ENCODE measurements at places on chromosomes 5 and 9. TPM values are rescaled to one million over a fixed set of nuclear protein-coding genes. Genes with fewer than 3 reads are reported as not detected.

DNA sequence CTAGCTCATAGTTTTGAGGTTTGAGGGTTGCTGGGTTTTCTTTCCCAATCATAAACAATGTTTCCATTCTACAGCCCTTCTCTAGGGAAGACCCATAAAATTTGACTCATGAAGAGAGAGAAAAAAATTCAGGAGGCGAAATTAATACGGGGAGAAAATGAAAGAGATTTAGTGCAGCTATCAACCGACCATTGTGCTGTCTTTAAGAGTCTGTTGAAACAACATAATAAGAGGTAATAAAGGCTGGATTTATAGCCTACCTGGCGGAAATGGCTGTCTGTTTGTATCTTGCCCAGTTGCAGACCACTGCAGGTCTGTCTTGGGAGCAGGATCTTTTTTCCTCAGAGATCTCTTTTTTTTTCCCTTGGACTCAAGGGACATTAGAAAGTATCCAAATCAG lies 66.9 kb downstream of the TLR4 start:
- no peaks in the 10 kb centered on the region for H3K4me1 ChIP-seq
- no peak for DNase-seq
- H3K27ac ChIP-seq = no peak overlapping the region
- no peak overlapping the region for H3K4me3 ChIP-seq
- no peaks in the 10 kb centered on the region for H3K27me3 ChIP-seq
- H3K36me3 ChIP-seq = no peaks in the 10 kb centered on the region

- no peaks in the 10 kb centered on the region for H3K36me3 ChIP-seq
- H3K4me3 ChIP-seq = no peak overlapping the region
- H3K27ac ChIP-seq = no peak overlapping the region
- no peaks in the 10 kb centered on the region for H3K4me1 ChIP-seq
These were observed 46.5 kb downstream of the EPB41L4A start for GRCh38 chr5:112372543-112372942.

HNRNPK gene
- 463 TPM for total RNA-seq

DNA sequence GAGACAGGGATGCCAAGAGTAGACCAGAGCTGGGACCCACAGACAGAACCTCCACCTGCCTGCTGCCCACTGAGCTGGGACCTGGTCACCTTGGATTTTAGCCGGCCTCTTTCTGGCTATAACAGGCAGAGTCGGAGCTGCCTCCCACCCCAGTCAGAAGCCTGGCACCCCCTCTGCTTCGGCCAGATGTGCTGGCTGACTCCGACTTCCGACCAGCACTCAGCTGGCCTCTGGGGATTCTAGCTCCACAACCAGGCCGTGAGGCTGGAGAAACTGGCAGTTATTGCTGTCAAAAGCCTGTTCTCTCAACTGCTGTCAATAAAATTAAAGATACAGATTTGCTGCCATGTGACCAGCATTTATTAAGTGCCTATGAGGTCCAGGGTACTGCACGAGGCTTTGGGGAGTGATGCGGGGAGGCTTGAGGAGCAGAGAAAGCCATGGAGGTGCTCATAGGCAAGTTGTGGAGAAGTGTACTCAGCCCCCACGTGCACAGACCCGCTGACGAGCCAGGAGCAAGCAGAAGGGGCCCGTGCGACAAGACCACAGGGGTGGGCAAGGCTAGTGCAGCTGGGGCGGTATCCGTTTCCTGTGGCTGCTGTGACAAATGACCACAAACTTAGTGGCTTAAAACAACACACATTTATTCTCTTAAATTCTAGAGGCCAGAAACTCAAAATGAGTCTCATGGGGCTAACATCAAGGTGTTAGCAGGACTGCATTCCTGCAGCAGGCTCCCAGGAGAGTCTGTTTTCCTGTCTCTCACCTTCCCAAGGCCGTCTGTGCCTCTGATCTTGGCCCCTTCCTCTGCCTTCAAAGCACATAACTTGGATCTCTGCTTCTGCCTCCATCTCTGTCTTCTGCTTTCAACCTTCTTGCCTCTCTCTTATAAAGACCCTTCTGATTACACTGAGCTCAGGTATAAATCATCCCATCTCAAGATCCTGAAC lies 13.1 kb downstream of the GFI1B start:
- H3K36me3 ChIP-seq = no peaks in the 10 kb centered on the region
- no peak overlapping the region for H3K27ac ChIP-seq
- H3K4me3 ChIP-seq = no peak overlapping the region
- H3K4me1 ChIP-seq = no peaks in the 10 kb centered on the region
- no peak for DNase-seq

SLC4A9 gene
- not detected for total RNA-seq

- H3K36me3 ChIP-seq = no peaks in the 10 kb centered on the region
- no peak overlapping the region for H3K27ac ChIP-seq
- H3K4me3 ChIP-seq = no peak overlapping the region
- no peak for DNase-seq
- no peaks in the 10 kb centered on the region for H3K27me3 ChIP-seq
- no peaks in the 10 kb centered on the region for H3K4me1 ChIP-seq
These were observed 131.5 kb downstream of the ZNF608 start for GRCh38 chr5:124614836-124615385.

GRCh38 chr9:88742483-88742882 lies 207.5 kb downstream of the NXNL2 start:
- no peak for DNase-seq
- no peaks in the 10 kb centered on the region for H3K27me3 ChIP-seq
- H3K4me3 ChIP-seq = no peak overlapping the region
- no peaks in the 10 kb centered on the region for H3K36me3 ChIP-seq

FBP2 gene
- not detected for total RNA-seq

NUP155 gene
- 12.3 TPM for total RNA-seq

SLC36A2 gene
- total RNA-seq = not detected

JAKMIP2 gene
- total RNA-seq = 6.1 TPM

DNA sequence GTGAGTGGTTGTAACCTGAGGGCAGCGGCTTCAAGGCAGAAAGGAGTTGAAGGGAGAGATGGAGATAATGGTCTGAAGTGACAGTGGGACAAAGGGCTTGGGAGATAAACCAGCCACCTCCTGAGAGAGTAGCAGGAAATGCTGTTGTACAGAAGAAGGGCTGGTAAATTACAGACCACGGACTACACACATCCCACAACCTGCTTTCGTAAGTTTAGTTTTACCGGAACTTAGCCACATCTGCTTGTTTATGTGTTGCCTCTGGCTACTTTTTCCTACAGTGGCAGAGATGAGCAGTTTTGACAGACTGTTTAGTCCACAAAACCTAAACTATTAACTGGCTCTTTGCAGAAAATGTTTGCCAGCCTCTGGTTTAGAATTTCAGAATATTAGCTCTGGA lies 269.5 kb downstream of the ARHGEF28 start:
- DNase-seq = no peak
- H3K27ac ChIP-seq = no peak overlapping the region
- no peak overlapping the region for H3K4me3 ChIP-seq

RGS7BP gene
- total RNA-seq = 19.4 TPM

SPOCK1 gene
- total RNA-seq = 37.0 TPM

GRCh38 chr9:101480386-101480785 lies 44.8 kb upstream of the ALDOB start:
- H3K27me3 ChIP-seq = no peaks in the 10 kb centered on the region
- no peaks in the 10 kb centered on the region for H3K36me3 ChIP-seq
- no peak overlapping the region for H3K27ac ChIP-seq
- no peak overlapping the region for H3K4me3 ChIP-seq
- DNase-seq = no peak

DNA sequence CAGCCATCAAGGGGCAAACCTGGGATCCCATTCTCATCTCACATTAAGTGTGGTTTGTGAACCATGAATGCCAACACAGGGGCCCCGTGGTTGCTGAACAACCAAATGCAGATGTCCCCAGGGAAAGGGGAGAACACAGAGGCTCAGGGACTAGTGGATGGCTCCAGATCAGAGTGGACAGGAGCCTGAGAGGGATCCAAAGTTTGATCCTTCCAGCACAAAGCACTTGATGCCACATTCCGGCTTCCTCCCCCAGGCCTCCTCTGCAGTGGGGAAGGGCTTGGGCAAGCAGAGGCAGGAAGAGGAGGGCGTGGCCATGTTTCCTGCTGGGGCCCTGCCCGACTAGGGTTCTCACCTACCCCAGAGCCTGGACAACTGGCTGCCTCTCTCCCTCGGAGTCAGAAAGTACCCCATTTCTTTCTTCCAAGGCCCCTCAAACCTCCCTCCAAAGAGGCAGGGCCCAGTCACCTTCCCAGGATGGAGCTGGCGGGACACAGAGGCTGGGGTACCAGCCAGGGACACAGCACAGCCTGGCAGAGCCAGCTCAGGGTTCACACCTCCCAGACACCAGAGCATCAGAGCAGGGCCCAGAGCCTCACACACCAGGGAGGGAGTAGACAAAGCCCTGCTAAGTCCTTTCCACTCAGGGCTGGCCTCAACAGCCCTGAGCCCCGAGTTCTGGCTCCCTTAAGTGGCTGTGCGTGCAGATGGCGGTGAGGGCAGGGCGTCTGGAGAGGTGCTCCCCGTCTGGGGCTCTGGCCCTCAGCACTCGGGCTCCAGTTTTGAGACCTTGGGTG lies 4.3 kb upstream of the RNF44 start:
- no peaks in the 10 kb centered on the region for H3K4me1 ChIP-seq
- H3K36me3 ChIP-seq = no peaks in the 10 kb centered on the region
- H3K4me3 ChIP-seq = no peak overlapping the region
- no peaks in the 10 kb centered on the region for H3K27me3 ChIP-seq
- H3K27ac ChIP-seq = peak overlapping the region; percentile 38

AJM1 gene
- total RNA-seq = 3.6 TPM

DNA sequence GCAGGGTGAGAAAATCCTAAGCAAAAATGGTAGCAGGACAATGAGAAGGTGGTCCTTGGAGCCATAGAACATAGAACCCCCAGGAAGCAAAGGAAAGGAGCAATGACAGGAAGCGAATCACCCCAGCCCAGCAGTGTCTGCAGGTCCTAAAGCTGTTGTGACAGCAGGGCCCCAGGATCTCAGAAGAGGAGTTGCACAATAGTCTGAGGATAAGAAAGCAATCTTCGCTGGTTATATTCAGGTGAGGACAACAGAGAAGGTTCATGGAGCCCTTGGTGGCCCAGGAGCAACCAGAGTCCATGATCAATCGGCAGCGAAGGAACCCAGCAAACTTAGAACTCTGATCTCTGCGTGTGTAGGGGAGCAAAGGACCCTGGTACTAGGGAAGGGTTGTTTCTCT lies 234.8 kb upstream of the IRX2 start:
- H3K27ac ChIP-seq = no peak overlapping the region
- no peaks in the 10 kb centered on the region for H3K4me1 ChIP-seq
- H3K4me3 ChIP-seq = no peak overlapping the region
- no peaks in the 10 kb centered on the region for H3K36me3 ChIP-seq
- no peaks in the 10 kb centered on the region for H3K27me3 ChIP-seq

- H3K4me1 ChIP-seq = no peaks in the 10 kb centered on the region
- no peak overlapping the region for H3K4me3 ChIP-seq
- DNase-seq = no peak
- no peaks in the 10 kb centered on the region for H3K36me3 ChIP-seq
- no peaks in the 10 kb centered on the region for H3K27me3 ChIP-seq
- no peak overlapping the region for H3K27ac ChIP-seq
These were observed 106.4 kb upstream of the COL5A1 start for GRCh38 chr9:134535171-134535570.

Measured in uterus (tissue), 4 donors.